Testis (tissue), 5 donors: ENCODE measurements at places on chromosomes 1 and 21. TPM values are rescaled to one million over a fixed set of nuclear protein-coding genes. Genes with fewer than 3 reads are reported as not detected.

- DNase-seq = no peak
Observed at GRCh38 chr1:46410156-46411009, 16.3 kb downstream of the FAAH start.

SLAMF9 gene
- 2.0 TPM for total RNA-seq

DNA sequence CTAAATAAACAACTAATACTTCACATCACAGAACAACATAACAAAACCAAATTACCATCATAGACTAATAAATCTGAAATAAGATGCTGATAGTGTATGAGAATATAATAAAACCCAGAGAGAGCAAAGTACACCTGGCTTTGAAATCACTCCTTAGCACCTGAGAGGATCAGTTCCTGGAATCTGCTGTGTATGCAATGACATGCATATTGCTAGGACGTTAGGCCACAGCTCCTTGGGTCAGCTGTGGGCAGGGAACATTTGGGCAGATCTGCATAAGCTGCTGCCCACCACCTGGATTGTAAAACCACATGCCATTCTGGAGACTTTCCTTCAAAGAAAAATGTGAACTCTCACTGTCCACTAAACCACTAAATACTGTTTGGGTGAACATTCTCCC lies 81.1 kb downstream of the NR5A2 start:
- no peak for DNase-seq

OR2L13 gene
- total RNA-seq = 1.0 TPM

PCBP3 gene
- total RNA-seq = 58.3 TPM

OR2T12 gene
- 0.06 TPM for total RNA-seq

B3GALT2 gene
- total RNA-seq = 1.1 TPM

DNA sequence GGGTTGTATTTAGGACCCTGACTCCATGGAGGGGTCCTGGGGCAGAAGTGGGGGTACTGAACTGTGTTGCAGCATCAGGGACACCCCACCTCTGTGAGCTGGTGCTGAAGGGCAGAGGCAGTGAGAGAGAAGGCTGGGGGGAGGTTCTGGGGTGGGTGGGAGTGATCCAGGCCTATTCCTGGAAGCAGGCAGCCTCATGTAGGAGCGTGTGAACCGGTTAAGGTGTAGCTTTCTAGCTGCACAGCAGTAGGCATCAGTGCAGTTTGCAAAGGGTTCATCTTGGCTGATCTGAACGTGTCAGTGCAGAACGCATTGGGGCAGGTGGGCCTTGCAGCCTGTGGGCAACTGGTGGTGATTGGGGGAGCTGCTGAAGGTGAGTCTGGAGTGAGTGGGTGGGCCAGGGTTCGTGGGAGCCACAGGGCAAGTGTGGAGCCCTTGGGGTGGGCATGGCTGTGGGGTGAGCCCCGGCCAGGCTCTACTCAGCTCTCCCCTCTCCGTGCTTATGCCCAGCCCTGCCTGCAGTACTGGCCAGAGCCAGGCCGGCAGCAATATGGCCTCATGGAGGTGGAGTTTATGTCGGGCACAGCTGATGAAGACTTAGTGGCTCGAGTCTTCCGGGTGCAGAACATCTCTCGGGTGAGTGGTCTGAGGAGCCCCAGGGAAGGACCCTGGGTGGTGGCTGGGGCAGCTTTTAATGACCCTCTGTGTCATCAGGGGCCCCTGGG lies 86.7 kb downstream of the PTPRU start:
- DNase-seq = no peak

DNA sequence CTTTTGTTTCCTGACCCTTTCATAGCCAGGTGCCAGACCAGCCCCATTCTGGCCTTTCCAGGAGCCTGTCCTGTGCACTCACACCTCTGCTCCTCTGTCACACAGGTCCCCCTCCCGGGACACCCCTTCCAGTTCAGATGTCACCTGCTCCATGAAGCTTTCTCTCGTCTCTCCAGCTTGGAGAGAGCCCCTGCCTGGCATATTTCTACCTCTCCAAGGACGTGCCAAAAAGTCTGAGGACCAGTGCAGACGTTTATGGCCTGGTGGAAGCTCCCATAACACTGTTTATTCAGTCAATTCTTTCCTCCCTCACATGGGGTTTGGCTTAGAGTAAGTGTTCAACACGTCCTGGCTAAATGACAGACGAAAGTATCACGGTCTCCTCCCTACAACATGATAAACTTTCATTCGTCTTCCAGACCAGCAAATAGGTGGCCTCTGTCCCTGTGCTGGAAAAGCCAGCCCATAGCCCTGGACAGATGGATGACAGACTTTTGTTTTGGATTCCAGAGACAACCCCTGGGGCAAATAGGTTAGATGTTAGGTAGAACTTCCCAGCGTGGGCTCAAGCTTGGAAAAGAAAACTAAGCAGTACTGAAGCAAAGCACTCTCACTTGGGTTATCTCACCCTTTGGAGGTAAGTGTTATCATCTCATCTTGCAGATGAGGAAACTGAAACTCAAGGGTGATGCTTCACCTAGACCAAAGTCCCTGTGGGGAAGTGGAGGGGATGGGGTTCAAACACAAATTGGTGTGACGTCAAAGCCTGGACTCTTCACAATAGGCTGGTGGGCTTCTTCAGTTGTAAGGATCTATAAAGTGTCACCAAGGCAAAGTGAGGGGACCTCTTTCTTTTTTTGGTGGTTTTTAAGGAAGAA lies 52.9 kb upstream of the ECE1 start:
- DNase-seq = peak; percentile 51

- DNase-seq = no peak
Observed at GRCh38 chr1:150826299-150826698, 18.2 kb upstream of the CTSK start.

DNA sequence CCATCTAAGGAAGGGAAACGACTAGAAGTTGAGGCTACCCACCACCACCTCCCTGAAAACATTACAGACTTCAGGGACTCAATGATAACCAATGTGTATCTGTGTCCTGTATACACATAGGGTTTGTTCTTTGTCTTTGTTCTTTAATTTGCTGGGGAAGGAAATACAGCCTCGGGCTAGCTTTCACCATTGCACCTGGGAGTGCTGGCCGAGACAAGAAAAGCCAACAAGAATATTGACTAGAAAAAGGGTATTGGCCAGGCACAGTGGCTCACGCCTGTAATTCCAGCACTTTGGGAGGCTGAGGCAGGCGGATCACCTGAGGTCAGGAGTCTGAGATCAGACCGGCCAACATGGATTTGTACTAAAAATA lies 50.4 kb downstream of the MDM4 start:
- no peak for DNase-seq

DNA sequence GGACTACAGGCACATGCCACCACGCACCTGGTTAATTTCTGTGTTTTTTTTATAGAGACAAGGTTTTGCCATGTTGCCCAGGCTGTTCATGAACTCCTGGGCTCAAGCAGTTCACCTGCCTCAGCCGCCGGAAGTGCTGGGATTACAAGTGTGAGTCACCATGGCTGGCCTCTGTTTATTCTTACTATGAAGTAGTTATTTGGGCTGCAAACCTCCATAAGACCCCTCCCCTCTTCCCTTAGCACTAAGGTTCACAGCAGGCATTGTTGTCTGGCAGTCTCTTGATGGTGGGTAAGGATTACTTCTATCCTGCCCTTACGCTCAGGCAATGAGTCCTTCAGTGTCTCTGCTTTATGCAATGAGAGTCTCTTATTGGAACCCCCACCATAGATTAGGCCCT lies 51.8 kb downstream of the ANGPTL1 start:
- DNase-seq = no peak

DNA sequence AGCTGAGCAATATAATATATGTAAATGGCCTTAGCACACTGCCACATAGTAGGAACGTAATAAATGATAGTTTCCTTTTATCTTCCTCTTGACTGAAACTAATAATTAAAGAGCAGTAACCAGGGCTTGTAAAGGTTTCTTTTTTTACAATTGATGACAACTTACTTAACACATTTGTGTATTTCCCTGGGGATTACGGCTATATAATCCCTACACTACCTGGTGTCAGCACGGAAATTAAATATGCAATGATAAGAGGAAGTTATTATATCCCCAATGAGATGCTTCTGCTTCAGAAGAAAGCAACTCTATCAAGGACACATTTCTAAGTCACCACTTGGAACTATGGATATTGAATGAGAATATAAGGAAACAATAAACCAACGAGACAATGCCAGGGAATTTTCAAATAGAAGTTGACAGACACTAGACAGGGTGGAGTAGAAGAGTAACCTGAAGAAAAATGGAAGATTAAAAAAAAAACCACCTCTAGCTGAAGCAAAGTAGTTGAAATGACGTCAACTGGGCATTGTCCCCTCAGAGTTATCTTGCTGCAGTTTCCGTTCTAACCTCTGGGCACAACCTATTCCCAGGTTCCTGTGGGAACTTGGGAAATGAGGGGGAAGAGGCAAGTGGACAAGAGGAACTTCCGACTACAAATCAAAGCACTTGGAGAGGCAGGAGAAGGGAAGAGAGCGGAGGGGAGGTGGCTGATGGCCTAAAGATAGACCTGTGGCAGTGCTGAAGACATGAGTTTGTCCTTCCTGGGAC lies 66.5 kb downstream of the PLPP3 start:
- DNase-seq = no peak

S100A12 gene
- total RNA-seq = not detected

DNA sequence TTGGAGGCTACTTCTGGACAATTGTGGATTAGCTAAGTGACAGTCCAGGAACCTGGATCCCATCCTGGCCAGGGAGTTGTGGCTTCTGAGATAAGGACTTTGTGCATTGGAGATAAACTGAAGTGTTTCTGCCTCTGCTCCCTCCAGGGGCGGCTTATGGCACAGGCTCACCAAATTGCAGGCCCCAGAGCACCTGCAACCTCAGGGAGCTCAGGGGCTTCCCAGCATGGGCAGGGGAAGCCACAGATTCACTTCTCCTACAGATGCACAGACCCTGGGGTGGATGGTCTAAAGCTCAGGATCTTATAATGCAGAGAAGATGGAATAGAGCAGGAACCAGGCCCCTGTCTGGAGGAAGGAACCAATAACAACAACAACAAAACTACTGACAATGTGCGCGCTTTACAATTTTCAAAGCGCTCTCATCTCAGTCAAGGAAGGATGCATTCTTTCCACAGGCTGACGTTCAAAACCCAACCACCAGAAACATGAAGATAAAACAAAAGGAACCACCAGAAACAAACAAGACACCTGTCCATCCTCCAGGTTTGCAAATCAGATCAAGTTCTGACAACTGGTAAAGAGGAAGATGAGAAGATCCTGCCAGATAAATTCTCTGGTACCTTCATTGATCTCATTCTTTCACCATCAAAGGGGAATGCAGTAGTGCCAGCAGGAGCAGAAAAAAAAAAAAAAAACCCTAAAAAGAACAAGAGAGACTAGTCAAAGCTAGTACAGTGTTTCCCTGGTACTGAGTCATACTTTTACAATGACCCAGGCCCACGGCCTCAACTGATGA lies 121.0 kb upstream of the IRF2BP2 start:
- DNase-seq = no peak

DNA sequence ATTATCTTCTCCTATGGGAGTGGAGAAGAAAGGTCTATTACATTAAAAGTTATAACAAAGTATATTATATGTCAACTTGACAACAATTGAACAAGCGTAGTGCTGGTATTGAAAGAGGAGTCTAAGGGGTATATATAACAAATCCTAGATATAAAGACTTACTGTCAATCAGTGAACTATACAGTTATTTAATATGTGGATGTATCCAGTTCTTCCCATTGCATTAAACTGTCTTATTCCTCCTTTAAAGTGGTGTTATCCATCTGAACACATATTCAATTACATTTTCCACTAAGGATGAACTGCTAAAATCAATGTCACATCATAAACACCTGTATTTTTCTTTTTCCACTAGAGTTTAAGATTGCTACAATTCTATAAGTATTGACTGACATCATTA lies 438.8 kb downstream of the DPYD start:
- DNase-seq = no peak

UTS2 gene
- total RNA-seq = not detected

DNA sequence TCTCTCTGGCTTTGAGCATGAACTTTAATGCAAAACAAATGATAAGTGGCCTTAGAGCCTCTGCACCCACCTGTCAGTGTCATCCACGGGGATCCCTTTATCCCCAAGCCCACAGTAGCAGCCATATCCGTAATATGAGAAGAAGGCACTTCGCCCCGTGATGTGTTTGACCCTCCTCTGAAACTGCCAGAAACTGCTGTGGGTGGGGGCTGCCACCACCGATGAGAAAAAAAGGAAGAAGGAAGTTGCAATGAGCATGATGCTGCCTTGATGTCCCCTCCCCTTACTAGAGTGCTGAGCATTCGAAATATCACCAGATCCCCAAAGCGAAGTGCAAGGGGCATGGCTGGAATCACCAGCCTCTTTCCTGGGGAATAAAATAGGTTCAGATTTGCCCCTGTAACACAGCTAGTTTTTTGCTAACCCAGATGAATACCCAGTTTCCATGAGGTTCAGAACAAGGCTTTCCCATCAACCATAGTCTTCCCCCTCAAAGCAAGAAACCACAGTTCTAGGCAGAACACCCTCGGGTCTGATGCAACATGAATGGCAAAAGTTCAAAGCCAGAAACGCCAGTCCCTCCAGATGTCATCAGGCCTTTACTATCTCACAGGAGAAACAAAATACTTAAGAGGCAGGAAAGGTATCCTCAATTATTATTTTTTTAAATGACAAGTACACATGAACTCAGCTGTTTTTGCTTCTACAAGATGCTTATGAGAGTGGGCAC lies 10.8 kb upstream of the UBXN10 start:
- no peak for DNase-seq

GRCh38 chr1:195236991-195237889 lies 1371.0 kb downstream of the KCNT2 start:
- DNase-seq = no peak

- peak; percentile 78 for DNase-seq
Observed at GRCh38 chr1:6275826-6276782, 15.2 kb upstream of the GPR153 start.

HPCAL4 gene
- 24.5 TPM for total RNA-seq

GRCh38 chr1:180177931-180178330 lies 23.3 kb downstream of the QSOX1 start:
- no peak for DNase-seq

SLC5A9 gene
- total RNA-seq = 1.4 TPM

- no peak for DNase-seq
Observed at GRCh38 chr1:107787299-107787698, 177.7 kb downstream of the VAV3 start.

EEIG2 gene
- 14.7 TPM for total RNA-seq

PM20D1 gene
- total RNA-seq = 0.81 TPM

NECTIN4 gene
- 1.2 TPM for total RNA-seq

SPRR1B gene
- total RNA-seq = not detected

- DNase-seq = no peak
Observed at GRCh38 chr1:74995821-74996220, 138.4 kb upstream of the LHX8 start.

DNA sequence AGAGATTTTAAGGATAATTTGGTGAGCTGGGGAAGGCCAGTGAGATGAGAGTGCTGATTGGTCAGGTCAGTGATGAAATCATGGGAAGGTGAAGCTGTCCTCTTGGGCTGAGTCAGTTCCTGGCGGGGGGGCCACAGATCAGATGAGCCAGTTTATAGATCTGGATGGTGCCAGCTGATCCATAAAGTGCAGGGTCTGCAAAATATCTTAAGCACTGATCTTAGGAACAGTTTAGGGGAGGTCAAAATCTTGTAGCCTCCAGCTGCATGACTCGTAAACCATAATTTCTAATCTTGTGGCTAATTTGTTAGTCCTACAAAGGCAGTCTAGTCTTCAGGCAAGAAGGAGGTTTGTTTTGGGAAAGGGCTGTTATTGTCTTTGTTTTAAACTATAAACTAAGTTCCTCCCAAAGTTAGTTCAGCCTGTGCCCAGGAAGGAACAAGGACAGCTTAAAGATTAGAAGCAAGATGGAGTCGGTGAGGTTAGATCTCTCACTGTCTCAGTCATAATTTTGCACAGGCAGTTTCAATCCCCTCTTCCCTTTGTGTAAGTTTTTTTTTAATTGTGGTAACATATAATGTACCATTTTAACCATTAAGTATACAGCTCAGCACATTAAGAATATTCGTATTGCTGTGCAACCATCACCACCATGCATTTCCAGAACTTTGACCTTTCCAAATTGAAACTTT lies 39.4 kb downstream of the PTAFR start:
- DNase-seq = no peak
